Stimulated activated CD4-positive, alpha-beta T cell treated with anti-CD3 and anti-CD28 coated beads, Interleukin-12 subunit alpha, Interleukin-12 subunit beta, amount 100 ng/mL, for 48 hours (primary cell): ENCODE measurements at places on chromosomes 4 and X.

DNA sequence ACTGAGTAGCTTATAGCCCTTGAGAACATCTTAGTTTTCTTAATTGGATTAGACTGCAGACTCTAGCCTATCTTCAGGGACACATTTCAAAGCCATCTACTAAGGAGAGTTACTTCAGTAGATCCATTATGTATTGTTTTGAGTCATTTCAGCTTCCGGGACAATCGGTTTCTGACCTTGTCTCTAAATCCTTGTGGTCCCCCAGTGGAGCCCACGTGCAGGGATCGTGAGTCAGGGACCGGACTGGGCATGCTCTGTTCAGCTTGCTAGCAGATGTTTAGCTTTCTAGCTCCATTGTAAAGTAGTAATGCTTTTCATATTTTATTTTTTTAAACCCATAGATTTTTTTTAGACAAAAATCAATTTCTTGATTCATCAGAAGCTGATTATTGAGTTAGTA, 211.9 kb upstream of the PRPS2 start:
- DNase-seq: no peak

DNA sequence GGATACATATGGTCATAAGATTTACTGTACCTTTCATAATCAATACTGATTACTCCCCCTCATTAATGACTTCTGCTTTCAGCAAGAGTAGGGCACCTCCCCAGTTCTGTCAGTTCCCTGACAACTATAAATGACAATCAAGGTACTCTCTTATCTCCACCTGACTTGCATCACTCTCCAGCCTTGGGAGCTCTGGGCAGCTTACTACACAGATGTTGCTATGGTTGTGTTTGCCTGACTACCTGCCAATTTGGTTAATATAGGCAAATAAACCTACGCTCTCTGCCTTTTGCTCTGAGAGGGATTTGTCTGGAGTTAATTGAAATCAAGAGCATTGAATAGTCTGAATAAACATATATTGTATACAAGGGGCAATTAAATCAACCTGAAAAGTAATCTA, 22.8 kb upstream of the MAP7D3 start:
- no peak for DNase-seq

- DNase-seq: no peak
These were observed 2097.4 kb upstream of the AGA start for GRCh38 chr4:179539641-179540040.

- DNase-seq: no peak
These were observed 2.7 kb upstream of the TSPAN7 start for GRCh38 chrX:38558686-38559085.

DNA sequence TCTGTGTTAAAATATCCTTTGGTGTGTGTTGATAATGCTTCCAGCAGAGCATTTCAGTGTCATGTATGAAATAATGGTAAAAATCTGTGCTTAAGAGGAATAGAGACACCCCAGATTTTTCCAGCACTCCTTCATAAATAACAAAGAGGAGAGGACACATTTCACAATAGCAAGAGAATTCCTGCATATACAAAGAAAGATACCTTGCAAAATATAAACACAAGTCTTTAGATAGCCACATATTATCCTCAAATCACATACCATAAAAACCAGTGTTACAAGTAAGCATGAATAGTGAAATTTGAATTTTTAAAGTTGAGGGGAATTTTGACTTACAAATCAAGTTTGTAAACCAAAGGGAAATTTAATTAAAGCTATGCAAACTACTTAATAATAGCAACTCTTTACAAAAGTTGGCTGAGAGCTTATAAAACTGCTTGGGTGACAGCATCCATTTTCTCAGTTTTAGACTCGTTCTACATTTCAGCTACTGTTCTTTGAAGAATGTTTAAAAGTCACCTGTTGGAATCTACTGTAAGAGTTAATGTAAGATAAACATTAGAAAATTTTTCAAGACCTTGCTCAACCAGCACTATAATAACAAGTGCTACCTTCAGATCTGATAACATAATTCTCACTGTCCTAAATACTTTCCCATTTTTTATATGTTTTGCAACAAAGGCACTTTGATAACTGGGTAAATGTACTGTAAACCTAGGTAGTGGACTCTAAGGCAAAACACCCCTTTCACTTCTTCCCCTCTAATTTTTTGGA, 3.7 kb downstream of the APELA start:
- DNase-seq: no peak

- no peak for DNase-seq
These were observed 6.3 kb upstream of the STK26 start for GRCh38 chrX:132016628-132017430.

GRCh38 chrX:13775837-13776236, 41.1 kb downstream of the GPM6B start:
- DNase-seq: no peak
